ENCODE measurements at places on chromosomes 2 and 18.

DNA sequence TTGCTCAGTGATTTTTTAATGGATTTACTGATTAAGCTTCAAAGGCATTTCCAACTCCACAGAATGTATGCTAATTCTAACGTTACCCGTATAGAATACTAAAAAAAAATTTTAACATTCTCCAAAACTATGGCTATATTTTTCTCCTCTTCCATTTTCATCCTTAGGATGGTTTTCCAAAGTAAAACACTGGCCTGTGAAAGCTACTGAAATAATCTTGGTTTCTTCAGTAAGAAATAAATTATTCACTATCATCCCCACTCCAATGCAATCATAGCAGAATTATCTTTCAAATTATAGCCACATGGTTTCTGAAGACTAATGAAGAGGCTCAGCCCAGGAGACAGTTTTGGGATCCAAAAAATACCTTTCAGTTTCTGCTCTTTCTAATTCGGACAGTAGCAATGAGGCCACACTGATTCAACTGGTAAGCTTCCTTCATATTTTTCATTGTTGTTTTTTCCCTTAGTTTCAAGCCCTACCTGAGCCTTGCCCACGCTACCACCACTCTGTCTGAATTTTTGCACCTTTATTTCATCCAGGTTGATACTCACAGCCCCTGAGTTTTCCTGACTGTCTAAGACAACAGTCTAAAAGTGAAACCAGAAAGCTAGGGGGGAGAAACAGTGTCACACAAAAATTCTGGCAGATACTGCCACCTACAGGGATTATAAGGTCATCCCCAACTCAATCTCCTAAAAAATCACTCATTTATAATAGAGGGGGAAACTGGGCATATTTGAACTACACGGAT is 887.9 kb downstream of the NRXN1 start:
- no peak for DNase-seq

- DNase-seq: no peak
Measured at GRCh38 chr2:109473616-109474318, 140.0 kb downstream of the SEPTIN10 start.

- no peak for DNase-seq
Measured at GRCh38 chr2:44752761-44753160, 188.7 kb upstream of the SIX3 start.

GRCh38 chr2:234329202-234329960 is 167.5 kb downstream of the ARL4C start:
- DNase-seq: no peak

DNA sequence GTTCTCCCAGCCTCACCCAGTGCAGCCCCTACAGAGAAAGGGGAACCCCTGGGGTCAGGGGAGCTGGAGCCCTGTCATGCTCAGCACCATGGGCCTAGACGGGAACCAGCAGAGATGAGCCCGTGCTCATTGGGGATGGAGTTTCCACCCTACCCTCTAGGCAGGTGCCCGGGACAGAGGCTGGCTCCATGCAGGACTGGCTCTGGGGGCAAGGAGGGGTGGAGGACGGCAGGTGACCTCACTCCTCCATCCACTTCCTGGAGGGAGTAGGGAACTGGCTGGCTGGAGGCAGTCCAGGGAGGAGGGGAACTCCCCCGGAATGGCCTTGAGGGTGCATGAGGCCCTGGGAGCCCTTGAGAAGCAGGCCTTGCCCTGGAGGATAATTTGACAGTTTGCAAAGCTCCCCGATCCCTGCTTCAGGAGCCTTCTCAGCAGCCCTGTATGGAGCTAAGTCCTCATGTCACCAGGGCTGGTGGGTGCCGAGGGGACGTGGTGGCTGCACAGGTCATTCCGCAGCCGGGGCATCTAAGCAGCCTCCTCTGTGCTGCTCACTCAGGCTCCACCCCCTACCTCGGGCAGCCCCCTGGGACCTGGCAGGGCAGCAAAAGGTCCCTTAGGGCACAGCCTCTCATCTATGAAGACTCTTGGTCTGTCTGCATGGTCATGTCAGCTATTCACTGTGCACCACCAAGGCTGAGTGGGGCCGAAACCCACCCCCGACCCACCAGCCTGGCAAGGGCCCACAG is 2.1 kb downstream of the NEURL3 start:
- no peak for DNase-seq

GRCh38 chr2:1598800-1599199 is 145.5 kb downstream of the PXDN start:
- DNase-seq: no peak

DNA sequence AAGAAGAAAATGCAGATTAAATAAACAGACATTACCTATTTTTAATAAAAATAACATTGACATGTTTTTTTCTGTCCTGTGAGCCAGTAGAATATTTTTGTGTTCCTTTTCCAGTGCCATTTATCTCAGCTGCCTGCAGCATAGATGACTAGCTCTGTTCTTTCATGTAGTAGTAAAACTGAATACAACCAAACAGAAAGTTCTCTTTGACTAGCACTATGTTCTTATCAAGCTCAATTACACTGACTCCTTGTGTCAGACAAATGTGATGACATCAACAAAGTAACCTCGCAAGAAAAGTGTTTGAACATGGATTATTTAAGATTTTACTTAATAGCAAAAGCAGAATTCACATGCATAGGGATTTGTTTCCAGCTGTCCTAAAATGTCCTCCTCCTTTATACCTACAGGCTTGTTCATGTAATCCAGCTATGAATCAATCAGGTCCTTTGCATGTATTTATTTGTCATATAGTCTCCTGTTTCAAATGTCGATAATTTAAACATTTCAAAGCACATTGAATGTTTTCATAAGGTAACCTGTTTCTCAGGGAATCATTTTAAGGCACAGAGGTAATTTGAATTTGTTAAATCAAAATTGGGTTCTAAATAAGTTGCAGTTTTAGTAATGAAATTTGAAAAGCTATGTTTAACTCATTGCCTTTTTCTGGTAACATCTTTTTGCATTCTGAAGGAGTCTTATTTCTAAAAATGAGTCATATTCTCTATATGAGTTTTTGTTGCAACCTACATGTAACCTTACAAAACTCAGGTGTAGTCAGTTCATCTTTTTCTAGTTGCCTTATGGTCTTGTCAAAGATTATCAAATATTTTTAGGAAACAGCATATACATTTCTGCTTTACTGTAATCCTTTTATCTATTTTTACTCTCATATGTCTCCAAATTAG is 215.3 kb upstream of the GULP1 start:
- no peak for DNase-seq

DNA sequence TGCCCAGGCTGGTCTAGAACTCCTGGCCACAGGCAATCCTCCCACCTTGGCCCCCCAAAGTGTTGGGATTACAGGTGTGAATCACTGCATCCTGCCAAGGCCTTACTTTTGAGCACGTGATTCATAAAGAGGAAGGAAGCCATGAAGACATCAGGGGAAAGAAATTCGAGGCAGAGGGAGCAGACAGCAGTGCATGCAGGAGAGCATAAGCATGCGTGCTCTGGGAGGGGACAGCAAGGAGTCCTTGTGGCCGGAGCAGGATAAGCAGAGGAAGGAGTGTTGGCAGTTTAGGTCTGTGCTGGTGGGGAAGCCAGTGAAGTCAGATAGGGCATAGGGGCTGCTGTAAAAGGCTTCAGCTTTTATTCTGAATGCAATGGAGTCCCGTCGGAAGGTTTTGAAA is 400.5 kb upstream of the RAB12 start:
- DNase-seq: no peak

- DNase-seq: no peak
Measured at GRCh38 chr2:5123582-5124196, 568.5 kb upstream of the SOX11 start.

GRCh38 chr2:3427272-3427671 is 47.8 kb downstream of the TRAPPC12 start:
- no peak for DNase-seq

DNA sequence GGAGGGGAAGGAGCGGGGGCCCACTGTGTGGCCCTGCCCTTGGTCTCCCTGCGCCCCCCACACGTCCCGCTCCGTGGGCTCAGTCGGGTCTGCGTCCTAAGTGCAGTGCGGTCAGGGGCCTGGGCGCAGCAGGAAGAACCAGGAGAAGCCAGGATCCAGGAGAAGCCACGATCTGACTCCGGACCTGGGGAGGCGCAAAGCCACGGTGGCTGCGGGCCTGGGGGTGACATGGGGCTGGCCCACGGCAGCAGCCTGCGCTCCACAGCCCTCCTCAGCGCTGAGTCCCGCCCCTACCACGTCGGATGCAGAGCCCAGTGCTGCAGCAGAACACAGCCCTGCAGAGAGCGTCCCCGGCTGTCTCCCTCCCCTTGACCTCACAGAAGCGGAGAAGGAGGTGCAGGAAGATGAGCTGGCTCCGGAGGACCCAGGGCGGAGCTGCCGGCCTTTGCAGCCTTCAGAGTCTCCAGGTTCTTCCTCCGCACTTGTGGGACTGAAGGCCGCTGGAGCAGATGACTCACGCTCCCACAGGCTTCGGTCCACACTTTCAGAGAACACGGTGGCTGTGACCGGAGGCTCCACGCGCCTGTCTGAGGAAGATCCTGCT is 589.2 kb upstream of the SALL3 start:
- no peak for DNase-seq

GRCh38 chr2:158502974-158503373 is 46.2 kb downstream of the PKP4 start:
- DNase-seq: no peak

DNA sequence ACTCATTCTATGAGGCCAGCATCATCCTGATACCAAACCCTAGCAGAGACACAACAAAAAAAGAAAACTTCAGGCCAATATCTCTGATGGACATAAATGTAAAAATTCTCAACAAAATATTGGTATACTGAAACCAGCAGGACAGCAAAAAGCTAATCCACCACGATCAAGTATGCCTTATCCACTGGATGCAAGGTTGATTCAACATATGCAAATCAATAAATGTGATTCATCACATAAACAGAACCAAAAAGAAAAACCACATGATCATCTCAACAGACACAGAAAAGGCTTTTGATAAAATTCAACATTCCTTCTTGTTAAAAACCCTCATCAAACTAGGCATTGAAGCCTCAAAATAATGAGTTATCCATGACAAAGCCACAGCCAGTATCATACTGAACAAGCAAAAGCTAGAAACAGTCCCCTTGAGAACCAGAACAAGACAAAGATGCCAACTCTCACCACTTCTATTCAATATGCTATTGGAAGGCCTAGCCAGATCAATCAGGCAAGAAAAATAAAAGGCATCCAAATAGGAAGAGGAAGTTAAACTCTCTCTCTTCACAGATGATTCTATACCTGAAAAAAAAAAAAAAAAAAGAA is 45.3 kb downstream of the RTTN start:
- DNase-seq: no peak

GRCh38 chr2:187466129-187466792 is 18.2 kb upstream of the CALCRL start:
- DNase-seq: no peak

GRCh38 chr2:52880872-52881271 is 886.7 kb upstream of the CHAC2 start:
- no peak for DNase-seq

- DNase-seq: no peak
Measured at GRCh38 chr2:10220902-10221391, 81.8 kb upstream of the HPCAL1 start.

GRCh38 chr2:7026742-7027141 is 109.5 kb downstream of the RNF144A start:
- DNase-seq: no peak

DNA sequence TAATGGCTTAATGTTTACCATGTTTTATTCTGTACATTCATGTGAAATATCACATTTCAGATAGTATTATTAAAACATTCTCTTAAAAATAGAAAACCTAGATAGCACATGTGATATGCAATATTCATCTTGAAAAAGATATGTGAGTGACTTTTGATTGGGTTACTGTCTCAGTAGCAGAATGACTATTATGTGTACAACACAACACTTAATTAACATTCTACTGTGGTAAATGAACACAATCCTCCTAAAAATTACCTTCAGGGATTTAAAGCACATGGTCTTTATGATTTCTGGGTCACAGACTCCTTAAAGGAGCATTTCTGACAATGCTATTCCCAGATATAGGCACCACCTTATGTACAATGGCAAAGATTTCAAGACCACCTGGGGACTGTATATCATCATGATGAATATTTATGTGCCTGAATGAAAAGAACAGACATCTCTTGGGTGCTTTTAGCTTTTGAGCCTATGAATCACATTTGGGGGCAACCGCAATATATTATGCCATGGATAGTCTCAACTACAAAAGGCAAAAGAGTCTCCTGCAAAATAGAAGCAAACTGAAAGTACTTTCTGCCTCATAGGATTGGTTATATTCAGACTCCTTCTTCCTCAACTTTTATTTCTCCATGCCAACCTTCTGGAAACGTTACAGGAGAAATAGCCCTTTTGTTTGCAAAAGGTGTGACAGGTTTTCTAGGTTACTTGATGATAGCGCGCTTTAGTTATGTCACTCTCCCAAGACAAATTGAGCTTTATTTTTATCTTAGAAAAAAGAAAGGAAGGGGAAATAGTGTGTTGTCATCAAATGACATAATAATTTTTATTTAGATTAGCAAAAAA is 259.0 kb downstream of the CALCRL start:
- DNase-seq: no peak

GRCh38 chr2:153645599-153645998 is 167.0 kb upstream of the RPRM start:
- DNase-seq: no peak
